ENCODE measurements at places on chromosomes 1 and 21. TPM values are rescaled to one million over a fixed set of nuclear protein-coding genes. Genes with fewer than 3 reads are reported as not detected.
A peak's percentile ranks its signal among the peaks of the same experiment; 100 is the strongest.

The OLIG2 gene
- not detected for total RNA-seq

The HJV gene
- total RNA-seq, result not detected

The IL10 gene
- total RNA-seq, result 9.3 TPM

The DMBX1 gene
- not detected for total RNA-seq

The PLA2G2C gene
- total RNA-seq, result not detected

GRCh38 chr1:33500547-33500946 lies 28.1 kb downstream of the ZSCAN20 start:
- no peak for ATAC-seq

DNA sequence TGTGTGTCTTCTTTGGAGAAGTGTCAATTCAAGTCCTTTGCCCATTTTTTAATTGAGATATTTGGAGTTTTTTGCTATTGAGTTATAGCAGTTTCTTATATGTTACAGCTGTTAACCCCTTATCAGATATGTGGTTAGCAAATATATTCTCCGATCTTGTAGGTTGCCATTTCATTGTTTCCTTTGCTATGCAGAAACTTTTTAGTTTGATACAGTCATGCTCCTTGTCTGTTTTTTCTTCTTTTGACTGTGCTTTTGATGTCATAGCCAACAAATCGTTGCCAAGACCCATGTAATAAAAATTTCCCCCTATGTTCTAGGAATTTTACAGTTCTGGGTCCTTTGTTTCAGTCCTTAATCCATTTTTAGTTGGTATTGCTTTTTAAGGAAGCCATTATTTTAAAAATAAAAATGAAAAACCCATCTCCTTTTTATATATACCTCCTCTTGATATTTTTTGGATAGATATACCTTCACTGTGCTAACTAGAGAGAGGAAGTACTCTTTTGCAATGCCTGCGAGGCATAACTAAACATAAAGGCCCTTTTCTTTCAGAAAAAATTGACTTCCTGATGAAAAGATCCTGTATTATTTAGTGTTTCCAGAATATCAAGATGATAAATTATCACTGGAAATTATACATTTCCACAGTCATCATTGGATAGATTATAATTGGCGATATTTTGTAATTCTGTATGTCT lies 127.8 kb downstream of the HS2ST1 start:
- ATAC-seq, result no peak

DNA sequence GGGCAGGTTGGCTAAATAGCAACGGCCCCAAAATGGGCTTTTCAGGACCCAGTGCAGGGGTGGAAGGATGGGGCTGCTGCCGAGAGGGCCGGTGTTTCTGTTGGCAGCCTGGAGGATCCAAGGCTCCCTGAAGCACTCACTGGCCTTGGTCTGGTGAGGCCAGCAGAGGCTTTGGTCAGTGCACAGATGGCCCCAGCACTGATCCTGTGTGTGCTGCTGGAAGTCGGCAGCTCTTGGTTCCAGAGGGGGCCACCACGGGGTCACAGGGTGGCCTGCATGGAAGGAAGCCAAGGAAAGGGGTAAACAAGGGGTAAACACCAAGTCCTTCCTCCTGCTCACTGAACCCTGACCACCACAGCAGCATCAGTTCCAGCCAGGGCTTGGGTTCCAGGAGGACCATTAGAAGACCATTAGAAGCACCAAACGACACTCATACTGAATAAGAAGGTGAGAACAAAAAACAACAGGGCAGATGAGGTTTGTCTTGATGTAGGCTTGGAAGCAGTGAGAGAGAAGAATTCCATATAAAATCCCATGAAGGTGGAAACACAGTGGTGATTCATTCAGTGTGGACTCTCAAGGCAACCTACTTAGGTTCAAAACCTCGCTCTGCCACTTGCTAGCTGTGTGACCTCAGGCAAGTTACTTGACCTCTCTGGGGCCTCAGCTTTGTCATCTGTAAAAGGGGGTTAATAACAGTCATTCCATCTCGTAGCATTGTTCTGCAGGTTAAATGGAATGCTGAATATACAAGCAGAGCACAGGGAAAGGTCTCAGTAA lies 184.5 kb downstream of the RUNX1 start:
- ATAC-seq, result no peak

- ATAC-seq, result no peak
Observed at GRCh38 chr21:44304011-44304616, 4.3 kb downstream of the PFKL start.

DNA sequence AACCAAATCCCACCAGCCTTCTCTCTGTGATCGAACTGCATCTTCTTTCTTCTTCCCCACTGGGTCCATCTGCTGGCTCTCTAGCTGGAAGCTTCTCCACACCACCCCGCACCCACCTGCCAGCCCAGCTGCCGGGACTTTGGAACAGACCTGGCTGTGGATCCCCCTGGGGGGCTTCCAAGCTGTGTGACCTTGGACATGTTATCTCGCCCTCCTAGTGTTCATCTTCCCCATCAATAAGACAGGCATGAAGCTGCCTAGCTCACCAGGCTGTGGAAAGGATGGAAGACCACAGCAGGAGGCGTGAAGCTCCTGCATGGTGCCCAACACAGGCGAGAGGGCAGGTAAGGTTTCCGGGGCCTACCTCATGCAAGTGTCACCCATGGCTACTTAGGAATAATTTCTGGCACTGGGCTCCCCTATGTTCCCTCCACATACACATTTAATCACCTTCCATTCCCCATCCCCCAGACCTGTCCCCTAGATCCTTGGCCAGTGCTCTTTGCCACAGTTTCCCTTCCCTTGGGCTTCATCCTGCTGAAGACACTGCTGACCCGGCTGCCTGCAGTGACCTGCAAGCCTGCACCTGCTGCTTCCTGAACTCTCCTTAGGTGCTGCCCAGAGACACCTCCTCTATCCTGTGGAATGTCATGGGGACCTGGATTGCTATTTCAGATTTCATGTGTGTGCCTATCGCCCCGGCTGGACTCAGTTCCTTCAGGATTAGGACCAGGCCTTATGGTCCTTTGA lies 13.2 kb upstream of the C2CD2 start:
- no peak for ATAC-seq

DNA sequence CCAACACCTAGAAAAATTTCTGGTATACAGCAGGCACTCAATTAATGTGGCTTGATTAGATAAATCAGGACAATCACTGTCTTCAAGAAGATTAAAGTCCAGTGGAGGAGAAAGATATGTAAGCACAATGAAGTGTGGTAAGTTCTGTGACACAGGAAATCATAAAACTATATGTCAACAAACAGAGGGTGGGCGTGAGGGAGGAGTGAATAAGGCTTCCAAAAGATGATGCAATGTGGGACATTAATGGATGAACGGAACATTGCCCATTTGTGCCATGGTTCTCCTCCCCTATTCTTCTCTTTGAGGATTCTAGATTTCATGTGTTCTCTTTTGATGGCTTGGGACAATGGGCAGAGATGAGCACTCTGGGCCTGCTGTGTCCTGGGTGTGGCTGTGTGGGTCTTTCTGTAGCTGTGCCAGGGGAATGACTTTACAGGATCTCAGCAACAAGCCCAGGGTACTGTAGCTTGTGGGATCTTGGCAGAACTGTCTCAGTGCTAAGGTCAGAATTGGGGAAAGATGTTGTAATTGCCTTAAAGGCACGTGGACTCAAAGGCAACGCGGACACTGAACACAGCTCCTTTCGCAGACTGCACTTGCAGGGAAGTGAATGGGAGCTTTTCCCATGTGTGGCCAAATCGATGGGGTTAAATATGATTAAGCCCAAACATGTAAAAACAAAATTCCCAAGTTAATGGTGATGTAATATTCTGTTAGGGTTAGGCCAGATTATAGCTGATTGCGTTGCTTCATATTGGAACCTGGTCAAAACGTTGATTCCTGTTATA lies 366.9 kb downstream of the TGFB2 start:
- peak; percentile 86 for ATAC-seq

- peak; percentile 84 for ATAC-seq
Observed at GRCh38 chr1:61742620-61743430, 545 bp downstream of the PATJ start.

The NR5A2 gene
- total RNA-seq, result 4.2 TPM

GRCh38 chr1:56326056-56326455 lies 253.3 kb downstream of the PLPP3 start:
- no peak for ATAC-seq

The APOBEC4 gene
- not detected for total RNA-seq

DNA sequence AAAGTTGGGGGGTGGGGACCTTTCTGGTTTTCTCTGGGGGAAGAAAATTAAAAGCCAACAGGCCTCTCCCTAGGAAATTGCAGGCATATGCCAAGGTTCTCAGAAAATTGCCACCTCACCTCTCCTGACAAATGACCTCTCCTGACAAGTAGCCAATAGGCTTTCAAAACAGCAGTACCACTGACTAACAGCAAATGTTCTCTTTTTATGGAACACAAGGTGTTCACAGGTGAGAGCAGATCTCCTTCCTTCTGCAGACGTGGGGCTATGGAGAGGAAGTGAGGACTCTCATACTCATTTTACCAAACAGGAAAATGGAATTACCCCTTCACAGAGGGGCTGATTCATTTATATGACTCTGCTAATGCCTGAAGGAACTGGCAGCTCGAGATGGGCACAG lies 32.7 kb upstream of the SUCO start:
- ATAC-seq, result no peak

- ATAC-seq, result no peak
Observed at GRCh38 chr1:167332503-167332902, 111.8 kb downstream of the POU2F1 start.

The S100A1 gene
- 2.8 TPM for total RNA-seq

DNA sequence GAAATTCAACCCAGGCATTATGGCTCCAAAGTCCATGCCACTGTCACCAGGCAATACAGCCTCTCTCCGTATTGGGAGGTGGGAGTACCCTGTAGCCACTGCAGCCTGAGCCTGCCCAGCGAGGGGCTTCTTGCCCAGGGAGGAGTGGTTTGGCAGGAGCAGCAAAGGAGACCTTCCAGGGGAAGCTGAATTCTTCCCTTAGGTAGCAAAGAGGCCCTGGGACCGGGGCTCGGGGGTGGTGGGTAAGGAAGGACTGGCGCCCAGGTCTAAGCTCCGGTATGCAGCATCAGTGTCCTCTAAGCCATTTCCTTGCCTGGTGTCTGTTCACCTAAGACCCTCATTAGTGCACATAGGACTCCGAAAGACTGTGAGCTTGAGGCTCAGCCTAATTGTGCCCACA lies 17.0 kb downstream of the TNNT2 start:
- ATAC-seq, result no peak

GRCh38 chr1:11736746-11737639 lies 1.1 kb downstream of the AGTRAP start:
- ATAC-seq, result peak; percentile 66

The CELA2B gene
- not detected for total RNA-seq

The CELA3A gene
- total RNA-seq, result not detected

The PTPN14 gene
- total RNA-seq, result 92.7 TPM

The CACNA1S gene
- not detected for total RNA-seq

The GJA4 gene
- 21.9 TPM for total RNA-seq

DNA sequence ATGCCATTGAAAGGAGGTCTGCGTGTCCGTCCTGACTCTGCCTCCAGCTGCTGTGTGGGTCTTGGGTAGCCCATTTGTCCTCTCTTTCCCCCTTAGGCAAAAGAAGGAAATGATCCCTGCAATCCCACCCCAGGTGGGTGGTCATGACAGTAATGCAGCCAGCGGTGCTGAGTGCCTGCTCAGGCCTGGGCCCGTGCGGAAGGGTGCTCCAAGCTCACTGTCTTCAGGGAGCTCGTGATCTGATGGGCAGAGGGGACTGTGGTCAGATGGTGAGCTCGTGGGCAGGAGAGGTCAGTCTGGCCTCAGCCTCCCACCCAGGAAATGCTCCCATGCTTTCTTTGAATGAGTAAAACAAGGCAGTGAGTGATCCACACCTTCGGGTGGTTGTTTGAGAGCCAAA lies 35.3 kb upstream of the TTC4 start:
- no peak for ATAC-seq

The MLLT11 gene
- 0.16 TPM for total RNA-seq

The FAM76A gene
- total RNA-seq, result 13.4 TPM

- no peak for ATAC-seq
Observed at GRCh38 chr1:107647012-107647411, 318.0 kb downstream of the VAV3 start.

DNA sequence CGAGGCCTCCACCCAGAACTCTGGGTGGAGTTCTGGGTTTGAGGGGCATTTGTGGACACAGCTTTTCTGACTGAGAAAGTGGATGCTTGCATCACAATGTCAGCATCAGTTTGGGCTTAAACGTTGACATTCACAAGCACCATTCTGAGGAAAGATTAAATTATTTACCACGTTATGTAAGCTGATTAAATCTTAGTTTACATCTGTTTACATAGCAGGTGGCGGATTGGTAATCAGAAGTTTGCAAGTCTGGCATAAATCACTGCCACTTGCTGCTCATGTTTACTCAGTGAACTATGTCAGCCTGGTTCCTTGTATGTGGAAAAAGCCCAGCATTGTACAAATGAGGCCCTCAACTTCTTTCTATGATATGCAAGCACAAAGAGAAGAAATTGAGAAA lies 310.1 kb downstream of the PAPPA2 start:
- ATAC-seq, result no peak

- ATAC-seq, result no peak
Observed at GRCh38 chr1:203569490-203570318, 56.9 kb upstream of the ATP2B4 start.

GRCh38 chr1:55822891-55823290 lies 607.7 kb upstream of the USP24 start:
- ATAC-seq, result no peak

- no peak for ATAC-seq
Observed at GRCh38 chr1:115840605-115841460, at the start of gene NHLH2. Gene NHLH2 (minus strand): TSS chr1:115841126. CDS start chr1:115838372, 2,754 bp downstream.

DNA sequence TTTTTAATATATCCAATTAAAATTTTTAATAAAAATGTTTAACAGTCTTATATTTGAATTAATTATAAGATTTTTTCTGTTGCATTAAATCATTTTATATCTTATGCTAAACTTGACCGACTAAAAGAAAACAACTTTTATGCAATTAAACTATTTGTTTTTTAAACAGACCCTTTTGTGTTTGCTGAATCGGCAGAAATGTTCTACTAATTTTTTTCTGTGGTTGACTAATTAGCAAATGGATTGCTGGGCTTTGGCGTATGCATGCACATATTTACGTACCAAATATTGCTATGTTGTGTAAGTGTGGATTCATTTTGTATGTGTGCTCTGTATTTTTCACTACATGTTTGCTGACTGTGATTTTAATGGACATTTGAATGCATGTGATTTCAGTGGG lies 174.8 kb downstream of the PBX1 start:
- ATAC-seq, result no peak

The KLHDC9 gene
- 3.5 TPM for total RNA-seq

The OR2L13 gene
- total RNA-seq, result not detected

GRCh38 chr1:96524100-96524499 lies 197.5 kb upstream of the PTBP2 start:
- no peak for ATAC-seq

Measured in gastroesophageal sphincter (tissue), 4 donors.